ENCODE measurements at places on chromosomes 5 and 9.

- DNase-seq: no peak
These were observed 70.4 kb downstream of the CAMK4 start for GRCh38 chr5:111294551-111294950.

GRCh38 chr5:121987685-121988073 lies 25.9 kb downstream of the SRFBP1 start:
- no peak for DNase-seq

DNA sequence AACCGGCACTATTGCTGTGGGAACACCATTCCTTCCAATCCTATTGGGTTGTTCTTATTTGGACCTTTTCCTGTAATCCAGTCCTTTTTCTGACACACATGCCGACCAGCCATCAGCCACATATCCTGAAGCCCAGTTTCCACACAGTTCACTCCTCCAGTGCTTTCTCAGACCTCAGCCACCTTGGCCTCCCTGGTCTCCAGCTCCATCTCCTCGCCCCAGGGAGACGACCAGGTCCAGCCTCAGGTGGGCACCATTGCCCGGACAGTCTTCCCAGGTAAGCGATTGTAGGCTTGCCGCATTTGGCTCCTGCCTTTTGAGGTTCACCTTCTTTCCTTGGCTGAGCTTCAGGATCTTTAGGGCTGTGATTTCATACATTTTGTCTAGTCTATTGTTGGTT lies 15.2 kb upstream of the TERT start:
- DNase-seq: no peak

GRCh38 chr5:96572864-96573512 lies 89.2 kb upstream of the CAST start:
- no peak for DNase-seq

DNA sequence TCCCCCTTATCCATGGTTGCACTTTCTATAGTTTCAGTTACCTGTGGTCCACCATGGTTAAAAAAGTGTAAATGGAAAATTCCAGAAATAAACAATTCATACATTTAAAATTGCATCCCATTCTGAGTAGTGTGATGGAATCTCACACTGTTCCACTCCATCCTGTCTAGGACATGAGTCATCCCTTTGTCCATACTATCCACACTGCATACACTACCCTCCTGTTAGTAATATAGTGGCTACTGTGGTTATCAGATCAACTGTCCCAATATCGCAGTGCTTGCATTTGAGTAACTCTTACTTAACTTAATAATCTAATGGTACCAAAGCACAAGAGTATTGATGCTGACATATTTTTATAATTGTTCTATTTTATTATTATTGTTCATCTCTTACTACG lies 100.7 kb downstream of the RAB3C start:
- DNase-seq: no peak

GRCh38 chr5:157350939-157351801 lies 85.2 kb downstream of the CYFIP2 start:
- DNase-seq: no peak

DNA sequence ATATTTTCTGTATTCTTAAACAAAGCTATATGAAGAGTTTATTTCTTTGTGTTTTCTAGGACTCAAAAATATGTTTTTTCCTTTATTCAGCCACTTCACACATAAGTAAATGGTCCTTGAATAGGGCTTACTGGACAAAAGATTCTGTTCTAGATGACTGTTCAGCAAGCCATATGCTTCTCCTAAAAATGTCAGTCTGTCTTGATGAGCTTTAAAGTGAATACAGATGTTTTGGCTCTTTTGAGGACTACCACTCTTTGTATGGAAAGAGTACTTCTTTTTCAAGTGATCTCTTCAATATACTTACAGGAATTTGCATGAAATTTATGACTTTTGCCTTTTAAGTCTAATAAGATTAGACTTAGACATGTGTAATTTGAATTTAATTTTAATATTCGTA lies 8.4 kb downstream of the NDUFS4 start:
- no peak for DNase-seq

GRCh38 chr9:114437401-114437893 lies 49.7 kb upstream of the AKNA start:
- no peak for DNase-seq

GRCh38 chr5:3194684-3195083 lies 400.9 kb upstream of the IRX1 start:
- DNase-seq: no peak

DNA sequence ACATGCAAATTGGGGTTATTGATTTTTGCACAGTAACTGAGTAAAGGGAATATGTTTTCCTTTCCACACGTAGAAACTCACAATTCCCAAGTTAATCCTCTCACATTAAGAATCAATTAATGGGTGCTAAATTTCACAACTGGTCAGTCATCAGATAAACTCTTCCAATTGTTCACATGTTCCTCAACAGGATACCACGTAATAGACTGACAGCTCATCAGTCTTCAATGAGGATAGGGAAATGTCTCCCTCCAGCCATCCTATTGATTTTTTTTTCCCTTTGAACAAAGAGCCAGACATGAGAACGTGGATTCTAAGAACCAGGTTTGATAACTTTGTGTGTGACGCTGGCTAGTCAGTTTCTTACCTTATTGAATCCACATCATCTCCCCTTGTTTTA lies 768 bp upstream of the CER1 start:
- DNase-seq: no peak

- DNase-seq: no peak
These were observed 48.9 kb downstream of the ADRB2 start for GRCh38 chr5:148875205-148875875.

GRCh38 chr9:122904466-122904822 lies 715 bp downstream of the RC3H2 start:
- DNase-seq: no peak

GRCh38 chr9:124320062-124320973 lies 62.6 kb downstream of the NEK6 start:
- peak; percentile 17 for DNase-seq

- no peak for DNase-seq
These were observed 203.7 kb upstream of the NREP start for GRCh38 chr5:111960476-111961215.

Measured in stimulated activated CD4-positive, alpha-beta T cell treated with anti-CD3 and anti-CD28 coated beads, Interleukin-15, amount 100 ng/mL, for 1 hour (primary cell).